ENCODE measurements at places on chromosomes 16 and 17.

GRCh38 chr16:21253470-21253869 lies 20.0 kb downstream of the ANKS4B start:
- H3K4me3 ChIP-seq = no peak overlapping the region
- no peaks in the 10 kb centered on the region for H3K27me3 ChIP-seq
- H3K4me1 ChIP-seq = no peaks in the 10 kb centered on the region

DNA sequence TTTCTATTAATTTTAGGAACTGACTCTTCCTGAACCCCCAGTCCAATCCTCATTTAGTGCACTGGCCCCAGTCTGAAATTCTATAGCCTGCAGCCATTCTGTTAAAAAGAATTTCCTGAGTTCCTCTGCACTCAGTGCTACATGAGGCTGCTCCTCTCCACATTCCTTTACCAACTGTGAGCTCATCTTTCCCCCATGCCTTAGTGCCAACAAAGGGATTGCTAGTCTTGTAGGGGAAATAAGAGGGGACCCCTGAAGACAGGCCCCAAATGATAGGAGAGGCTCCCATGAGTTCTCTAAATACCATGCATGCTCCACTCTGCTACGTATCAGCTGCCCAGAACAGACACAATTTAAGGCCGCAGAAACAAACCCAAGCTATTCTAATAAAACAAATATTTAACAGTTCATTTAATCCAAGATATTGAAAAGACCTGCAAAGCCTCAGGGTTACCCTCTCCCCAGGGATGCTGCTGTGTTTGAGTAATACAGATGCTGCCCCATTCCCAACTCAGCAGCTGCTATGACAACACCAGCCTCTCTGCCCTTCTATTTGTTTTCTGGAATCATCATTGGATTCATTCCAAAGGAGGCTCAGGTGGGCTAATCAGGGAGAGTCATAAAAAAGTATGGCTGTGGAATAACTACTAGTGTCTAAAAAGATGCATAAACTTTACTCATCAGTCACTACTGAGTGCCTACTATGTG lies 228.5 kb downstream of the TOX3 start:
- no peak overlapping the region for H3K4me3 ChIP-seq
- no peaks in the 10 kb centered on the region for H3K27me3 ChIP-seq
- H3K4me1 ChIP-seq = no peaks in the 10 kb centered on the region
- no peaks in the 10 kb centered on the region for H3K36me3 ChIP-seq
- no peak for DNase-seq

GRCh38 chr16:3665508-3665907 lies 11.0 kb downstream of the DNASE1 start:
- H3K36me3 ChIP-seq = peaks cover 57% of the 10 kb centered on the region
- DNase-seq = no peak
- no peaks in the 10 kb centered on the region for H3K4me1 ChIP-seq
- H3K27me3 ChIP-seq = no peaks in the 10 kb centered on the region
- no peak overlapping the region for H3K4me3 ChIP-seq

DNA sequence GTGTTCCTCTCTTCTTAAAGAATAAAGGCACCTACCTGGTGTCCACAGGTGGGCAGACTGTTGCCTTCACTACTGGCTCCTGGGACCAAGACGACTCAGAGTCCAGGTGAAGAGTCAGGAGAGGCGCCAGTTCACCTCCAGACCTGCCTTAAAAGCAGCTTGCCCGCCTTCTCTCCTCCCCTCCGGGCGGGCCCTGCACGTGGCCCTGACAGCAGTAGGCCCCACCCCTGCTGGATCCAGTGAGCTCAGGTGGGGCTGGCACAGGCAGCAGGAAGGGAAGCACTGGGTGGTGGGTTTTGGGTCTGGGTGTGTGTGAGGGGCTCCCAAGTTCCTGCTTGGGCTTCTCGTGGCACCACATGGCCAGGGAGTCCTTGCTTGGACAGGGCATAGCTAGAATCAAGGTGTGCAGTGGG lies at the start of gene TNS4:
Gene TNS4, minus strand, starts transcription at position 125 of the 413 bp plus-strand sequence. CDS start 5,198 bp downstream, outside the sequence.
- H3K4me1 ChIP-seq = peaks cover 20% of the 10 kb centered on the region
- H3K27me3 ChIP-seq = peaks cover 80% of the 10 kb centered on the region
- H3K36me3 ChIP-seq = no peaks in the 10 kb centered on the region
- no peak for DNase-seq
- H3K27ac ChIP-seq = no peak within 1 kb of the TSS

- H3K4me1 ChIP-seq = peaks cover 58% of the 10 kb centered on the region
- H3K27ac ChIP-seq = no peak overlapping the region
- H3K27me3 ChIP-seq = no peaks in the 10 kb centered on the region
- H3K4me3 ChIP-seq = no peak overlapping the region
- no peak for DNase-seq
These were observed 41.0 kb downstream of the HOXB1 start for GRCh38 chr17:48489781-48490180.

GRCh38 chr17:29835435-29836351 lies 94.3 kb downstream of the SSH2 start:
- H3K36me3 ChIP-seq = no peaks in the 10 kb centered on the region
- peaks cover 8% of the 10 kb centered on the region for H3K4me1 ChIP-seq
- no peak overlapping the region for H3K27ac ChIP-seq
- no peak overlapping the region for H3K4me3 ChIP-seq

DNA sequence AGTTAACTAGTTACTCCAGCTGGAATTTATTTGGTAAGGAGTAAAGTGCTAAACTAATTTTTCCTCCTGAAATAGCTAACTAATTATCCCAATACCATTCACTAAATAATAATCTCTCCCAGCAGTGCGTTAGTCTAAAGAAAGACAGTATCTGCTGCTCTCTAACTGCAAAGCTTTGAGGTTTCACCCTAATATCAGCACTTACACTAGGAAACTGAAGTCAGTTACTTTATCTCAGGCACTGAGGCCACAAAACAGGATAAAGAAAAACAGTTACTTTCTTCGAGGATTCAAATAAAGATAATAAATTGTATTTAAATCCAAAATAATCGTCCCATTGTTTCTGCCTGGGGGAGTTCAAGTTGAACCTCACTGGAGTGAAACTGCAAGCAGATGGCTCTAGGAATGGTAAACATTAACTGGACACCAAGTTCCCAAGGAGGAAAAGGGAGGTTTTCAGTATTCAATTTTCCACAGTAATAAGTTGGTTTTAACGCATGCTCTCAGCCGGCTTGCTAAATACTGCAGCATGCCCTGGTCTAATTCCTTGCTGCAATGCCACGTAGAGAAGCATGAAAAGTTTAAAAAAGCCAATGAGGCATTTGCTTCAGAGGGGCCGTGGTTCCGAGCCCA lies 20.0 kb upstream of the FOXJ1 start:
- no peaks in the 10 kb centered on the region for H3K27me3 ChIP-seq
- no peaks in the 10 kb centered on the region for H3K4me1 ChIP-seq
- no peak overlapping the region for H3K4me3 ChIP-seq
- H3K36me3 ChIP-seq = peaks cover 11% of the 10 kb centered on the region
- no peak for DNase-seq
